ENCODE measurements at places on chromosomes 11 and 22.

DNA sequence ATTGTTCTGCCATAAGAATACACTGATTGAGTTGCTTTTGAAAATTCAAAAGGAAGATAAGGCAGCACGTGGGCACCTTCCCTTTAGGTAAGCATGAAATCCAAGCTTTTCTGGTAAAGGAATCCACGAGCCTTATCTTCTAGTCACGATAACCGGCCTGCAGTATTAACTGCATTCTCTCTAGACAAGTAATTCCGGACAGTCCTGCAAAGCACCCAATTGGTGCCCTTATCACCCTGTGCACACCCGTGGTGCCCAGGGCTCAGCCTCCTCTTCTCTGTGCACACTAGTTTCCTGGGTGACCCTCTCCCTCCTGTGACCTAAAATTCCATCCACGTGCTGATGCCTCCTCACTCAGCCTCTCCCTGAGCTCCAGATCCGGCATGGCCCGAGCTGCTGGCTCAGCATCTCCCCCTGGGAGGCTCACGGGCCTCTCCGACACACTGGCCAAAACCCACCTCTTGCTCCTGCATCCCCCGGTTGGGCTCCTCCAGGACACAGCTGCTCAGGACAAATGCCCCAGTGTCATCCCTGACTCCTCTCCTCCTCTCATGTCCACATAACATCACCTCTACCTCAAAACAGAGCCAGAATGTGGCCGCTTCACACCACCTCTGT is 63.7 kb downstream of the PACSIN2 start:
- no peak for DNase-seq

GRCh38 chr22:42269432-42270175 is 849 bp downstream of the TCF20 start:
- peak; percentile 82 for DNase-seq

- no peak for DNase-seq
Observed at GRCh38 chr22:19396561-19396933, 35.0 kb downstream of the HIRA start.

DNA sequence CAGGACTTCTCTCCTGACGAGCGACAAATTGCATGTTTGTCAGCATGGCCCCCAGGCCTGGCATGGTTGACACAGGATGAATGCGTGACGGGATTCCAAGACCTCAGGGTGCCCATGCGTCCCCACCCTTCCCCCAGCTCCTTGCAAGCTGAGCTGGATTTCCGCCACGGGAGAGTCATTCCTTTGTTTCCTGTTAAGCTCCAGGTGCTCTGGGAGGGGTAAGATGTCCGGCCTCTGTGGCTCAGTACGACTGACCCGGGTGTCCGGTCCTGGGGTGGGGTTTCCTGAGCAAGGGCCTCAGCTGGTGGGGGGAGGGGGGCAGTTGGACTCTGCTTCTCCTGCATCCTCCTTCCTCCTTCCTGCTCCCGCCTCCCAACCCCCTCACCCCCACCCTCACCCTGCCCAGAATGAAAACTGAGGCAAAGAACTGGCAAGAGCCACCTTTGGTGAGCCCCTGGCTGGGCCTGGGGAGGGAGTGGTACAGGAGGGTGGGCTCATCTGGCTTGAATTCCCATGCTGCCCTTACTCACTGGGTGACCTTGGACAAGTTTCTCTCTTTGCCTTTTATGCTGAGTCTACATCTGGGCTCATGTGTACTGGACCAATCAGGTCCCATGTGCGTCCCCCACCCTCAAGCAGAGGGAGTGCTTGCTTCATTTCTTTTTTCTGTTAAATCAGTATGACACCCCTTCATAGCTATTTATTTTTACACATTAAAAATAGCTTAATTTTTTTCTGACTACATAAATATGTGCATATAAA is 2.5 kb downstream of the CDC42EP2 start:
- DNase-seq: no peak

- peak; percentile 92 for DNase-seq
Observed at GRCh38 chr11:86302092-86302793, at the start of gene HIKESHI. Gene HIKESHI (plus strand): TSS chr11:86302240. CDS start chr11:86302449, 209 bp downstream.

DNA sequence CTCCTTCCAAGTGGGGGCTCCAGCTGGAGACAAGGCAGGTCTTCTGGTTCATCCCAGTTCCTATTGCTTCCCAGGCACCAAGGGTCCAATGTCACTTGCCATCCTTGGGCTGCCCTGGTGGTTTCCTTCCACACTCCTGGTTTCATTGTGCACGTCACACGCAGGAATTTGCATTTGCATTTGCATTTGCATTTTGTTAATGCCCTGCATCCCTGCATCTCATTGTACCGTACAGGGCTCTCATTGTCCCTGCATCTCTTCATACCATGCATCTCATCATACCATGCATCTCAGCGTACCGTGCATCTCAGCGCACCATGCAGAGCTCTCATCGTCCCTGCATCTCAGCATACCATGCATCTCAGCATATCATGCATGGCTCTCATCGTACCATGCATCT is 112.2 kb upstream of the SYT13 start:
- DNase-seq: no peak

DNA sequence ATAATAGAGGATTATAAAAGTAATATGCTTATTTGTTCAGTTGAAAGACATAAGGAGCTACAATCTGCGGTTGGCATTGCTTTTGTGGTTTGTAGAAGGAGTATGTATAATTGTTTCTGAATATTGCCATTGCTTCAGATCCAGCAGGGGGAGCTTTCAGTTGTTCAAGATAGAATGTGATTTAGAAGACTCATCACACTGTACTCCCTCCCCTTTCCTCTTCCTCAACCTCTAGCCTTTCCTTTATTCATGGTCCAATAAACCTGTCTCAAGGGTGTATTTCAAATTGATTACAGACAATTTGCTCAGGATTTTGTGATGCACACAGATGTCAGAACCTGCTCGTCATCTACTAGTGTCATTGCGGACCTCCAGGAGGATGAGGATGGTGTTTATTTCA is 9.8 kb downstream of the PRMT3 start:
- DNase-seq: no peak

DNA sequence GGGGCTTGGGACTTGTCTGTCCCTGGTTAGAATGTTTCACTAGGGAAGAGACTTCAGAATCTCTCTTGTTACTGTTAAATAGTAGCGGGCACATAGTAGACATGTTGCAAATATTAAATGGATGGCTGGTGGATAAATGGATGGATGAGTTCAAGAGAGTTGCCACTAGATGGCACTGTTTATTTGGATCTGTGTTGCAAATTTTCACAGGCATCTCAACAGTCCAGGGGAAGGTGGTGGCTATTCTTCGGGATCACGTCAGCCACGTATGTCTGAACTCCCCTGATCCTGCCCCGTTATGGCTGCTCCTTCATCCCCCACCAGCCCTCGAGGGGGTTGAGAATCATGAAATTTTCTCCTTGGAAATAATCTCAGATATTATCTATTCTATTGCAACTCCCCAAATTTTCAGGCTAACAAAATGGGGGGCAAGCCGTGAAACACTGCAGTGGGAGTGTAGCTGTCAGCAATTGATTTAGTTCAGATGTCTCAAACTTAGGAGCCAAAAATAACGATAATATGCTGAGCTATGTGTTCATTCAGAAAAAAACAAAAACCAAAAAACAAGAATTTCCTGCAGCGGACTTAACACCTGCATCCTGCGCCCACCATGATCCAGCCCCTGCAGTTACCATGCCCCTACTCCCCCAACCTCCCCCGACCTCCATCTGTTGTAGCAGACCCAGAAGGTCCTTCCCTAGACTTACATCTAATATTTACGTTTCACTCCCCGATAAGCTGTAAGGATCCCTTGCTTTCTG is 29.1 kb upstream of the BIRC3 start:
- DNase-seq: peak; percentile 50

- DNase-seq: no peak
Observed at GRCh38 chr11:113805640-113806039, 26.0 kb downstream of the CLDN25 start.

DNA sequence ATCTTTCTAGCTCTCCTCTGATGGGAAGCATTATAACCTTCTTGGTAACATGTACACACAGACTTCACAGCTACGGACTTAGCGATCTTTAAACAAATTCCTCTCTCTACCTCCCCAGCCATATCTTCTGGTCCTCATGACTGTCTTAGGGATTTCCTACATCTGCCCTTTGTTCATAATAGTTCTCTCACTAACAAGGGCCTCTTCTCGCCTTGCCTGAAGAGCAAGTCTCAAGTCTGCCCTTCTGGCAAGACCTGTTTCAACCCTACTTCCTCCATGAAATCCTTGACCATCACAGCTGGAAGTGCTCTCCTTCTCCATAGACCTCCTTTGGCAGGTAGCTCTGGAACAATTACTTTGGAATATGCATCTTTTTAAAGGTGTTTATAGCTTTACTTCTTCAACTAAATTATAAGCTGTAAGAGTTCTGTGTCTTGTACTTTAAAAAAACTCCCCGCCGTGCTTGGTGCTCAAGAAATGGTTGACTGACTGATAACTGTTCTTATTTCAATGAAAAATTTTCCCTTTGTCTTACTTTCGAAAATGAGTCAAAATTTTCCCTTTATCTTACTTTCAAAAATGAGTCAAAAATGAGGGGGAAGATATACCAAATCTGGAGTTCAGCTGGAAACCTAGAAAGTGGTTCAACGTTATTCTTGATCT is 34.7 kb downstream of the SNX19 start:
- no peak for DNase-seq

DNA sequence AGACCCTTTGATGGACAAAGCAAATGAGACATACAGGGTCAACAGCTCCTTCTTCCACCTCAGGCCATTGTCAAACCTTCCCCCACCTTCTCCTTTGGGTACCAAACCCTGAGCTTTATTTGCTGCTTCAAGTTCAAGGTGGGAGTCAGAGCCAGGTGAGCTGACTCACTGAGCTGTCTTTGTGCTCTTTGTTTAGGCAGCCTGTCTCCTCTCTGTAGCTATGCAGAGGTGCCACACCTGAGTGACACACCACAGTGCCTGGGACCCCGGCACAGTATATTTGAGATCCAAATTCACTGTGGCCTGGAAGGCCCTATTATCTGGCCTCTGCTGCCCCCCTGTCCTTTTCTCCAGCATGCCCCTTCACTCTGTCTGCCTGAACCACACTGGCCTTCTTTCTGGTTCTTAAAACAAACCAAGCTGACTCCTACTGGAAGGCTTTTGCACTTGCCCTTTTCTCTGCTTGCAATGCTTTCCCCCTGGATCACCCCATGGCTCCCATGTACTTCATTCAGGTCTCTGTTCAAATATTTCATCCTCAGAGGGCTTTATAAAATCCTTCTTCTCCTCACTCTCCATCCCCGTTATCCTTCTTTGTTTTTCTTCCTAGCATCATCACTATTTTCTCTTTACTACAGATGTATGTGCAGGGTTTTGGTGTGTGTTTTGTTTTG is 16.1 kb downstream of the LMO2 start:
- DNase-seq: no peak

DNA sequence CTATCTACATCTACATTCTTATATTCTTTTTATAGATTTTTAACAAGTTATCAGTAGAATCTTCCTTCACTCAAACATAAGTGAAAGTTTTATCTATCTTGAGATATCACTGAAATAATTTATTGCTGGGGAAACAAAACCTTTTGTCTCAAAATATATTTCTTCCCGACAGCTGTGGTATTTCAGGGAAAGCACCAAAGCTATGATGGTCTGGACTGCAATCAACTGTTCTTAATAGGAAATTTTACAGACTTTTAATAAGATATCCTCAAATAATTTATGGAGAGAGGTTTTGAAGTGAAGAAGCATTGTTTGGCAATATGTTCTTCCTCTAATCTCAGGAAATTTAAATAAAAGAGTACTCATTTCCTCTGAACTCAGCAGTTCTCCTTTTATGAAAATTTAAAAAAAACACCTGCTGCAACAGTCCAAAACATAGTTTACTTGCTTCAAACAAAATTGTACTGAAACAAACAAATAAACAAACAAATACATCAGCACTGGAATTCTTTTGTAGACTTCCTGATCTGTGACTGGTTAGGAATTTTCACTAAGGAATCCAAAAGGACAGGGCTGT is 33.9 kb upstream of the EIF3M start:
- DNase-seq: no peak

DNA sequence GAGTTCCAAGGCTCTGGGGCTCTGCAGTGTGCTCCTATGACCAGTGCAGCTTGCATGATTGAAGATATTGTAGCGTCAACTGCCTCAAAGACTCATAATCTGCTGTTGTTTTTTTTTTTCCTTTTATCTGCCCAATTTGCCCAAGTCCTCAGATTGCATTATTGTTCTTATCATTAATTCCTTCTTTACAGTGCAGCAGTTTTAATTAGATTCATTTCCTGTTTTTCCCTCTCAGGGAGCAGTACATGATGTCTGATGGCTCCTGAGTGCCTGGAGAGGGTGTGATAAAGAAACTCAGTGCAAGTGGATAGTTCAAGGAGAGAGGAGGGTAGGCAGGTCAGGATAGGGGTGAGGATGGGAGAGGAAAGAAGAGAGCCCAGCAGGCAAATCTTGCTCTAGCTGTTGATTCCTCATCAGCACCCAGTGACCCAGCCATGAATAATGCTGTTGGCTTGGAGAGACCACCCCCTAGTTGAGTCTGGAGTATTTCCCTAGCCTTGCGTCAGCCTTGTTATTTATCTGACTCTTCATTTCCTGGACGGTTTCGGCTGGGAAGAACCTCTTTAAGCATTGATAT is 219.6 kb upstream of the SESN3 start:
- DNase-seq: no peak

DNA sequence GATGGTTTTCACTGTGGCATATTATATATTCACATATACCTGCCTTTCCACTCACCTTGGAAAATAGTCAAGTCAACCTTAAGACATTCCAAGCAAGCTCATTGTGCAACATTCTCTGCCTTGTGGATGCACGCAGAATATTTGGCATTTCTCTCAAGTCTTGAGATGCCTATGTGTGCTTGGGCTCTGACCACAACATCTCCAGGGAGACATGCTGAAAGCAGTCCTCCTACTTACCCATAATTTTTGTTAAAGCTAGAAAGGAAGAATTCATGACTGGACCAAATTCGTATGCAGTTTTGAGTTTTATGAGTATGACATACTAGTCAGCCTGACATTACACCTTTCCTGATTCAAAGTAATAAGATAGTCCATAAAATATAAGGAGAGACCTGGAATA is 684.0 kb downstream of the OPCML start:
- DNase-seq: no peak

DNA sequence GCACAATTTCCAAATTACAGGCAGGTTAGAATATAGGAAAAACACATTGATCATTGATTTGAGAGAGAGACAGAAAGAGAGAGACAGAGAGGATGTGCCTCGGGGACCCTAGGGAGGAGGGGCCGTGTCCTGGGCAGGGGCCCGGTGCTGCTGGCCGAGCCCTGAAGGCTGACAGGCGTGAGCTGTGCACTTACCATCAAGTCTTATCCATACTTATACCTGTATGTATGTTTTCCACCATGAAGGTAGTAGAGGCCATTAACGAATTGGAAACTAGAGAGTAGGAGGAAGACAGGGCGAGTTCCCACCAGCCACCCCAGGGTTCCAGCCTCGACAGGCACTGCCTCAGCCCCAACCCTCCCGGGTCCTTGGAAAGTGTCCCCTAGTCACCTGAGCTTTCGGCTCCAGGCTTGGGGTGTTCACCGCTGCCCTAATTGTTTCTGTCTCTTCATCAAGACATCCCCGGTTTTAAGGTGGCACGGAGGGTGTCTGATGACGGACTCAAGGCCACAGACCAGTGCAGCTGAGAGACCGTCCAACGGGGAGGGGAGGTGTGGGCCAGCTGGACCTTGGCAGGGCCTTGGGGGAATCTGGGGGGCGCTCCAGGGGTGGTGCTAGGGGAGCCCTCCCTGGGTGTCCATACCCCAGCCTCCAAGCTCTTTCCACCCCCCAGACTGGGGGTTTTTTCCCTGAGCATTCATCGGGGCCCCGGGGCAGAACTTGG is 431.3 kb downstream of the TBC1D22A start:
- peak; percentile 22 for DNase-seq

Data from activated T-cell treated with anti-CD3 and anti-CD28 coated beads, Interleukin-2, amount 50 U/mL, for 24 hours (primary cell).